ENCODE measurements at places on chromosomes 12 and 14.

GRCh38 chr12:9668161-9669018 lies 1.1 kb upstream of the CLEC2D start:
- DNase-seq: no peak

DNA sequence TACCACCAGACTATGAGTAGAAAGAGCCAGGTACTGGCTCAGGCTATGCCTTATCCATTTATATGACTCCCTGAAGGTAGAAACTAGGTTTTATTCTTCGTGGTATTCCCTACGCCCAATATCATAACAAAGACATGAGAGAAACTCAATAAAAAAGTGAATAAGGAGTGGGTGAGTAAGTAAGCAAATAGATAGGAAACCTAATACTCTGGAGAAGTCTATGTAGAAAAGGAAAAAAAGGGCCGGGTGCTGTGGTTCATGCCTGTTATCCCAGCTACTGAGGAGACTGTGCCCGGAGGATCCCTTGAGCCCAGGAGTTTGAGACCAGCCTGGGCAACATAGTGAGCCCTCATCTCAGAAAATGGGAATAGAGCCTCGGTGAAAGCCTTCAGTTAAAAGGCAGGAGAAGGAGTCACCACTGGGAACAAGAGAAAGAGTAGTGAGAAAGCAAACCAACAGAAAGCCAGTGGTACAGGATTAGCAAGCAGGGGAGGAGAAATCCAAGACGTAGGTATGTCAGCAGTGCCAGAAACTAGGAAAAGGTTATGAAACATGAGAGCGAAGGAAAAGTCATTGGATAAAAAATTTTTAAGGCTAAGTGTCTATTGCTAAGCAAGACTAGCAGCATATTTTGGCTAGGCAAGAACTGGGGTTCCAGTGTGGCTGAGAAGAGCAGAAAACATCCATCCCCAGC lies 6.0 kb upstream of the OR6J1 start:
- DNase-seq: no peak

DNA sequence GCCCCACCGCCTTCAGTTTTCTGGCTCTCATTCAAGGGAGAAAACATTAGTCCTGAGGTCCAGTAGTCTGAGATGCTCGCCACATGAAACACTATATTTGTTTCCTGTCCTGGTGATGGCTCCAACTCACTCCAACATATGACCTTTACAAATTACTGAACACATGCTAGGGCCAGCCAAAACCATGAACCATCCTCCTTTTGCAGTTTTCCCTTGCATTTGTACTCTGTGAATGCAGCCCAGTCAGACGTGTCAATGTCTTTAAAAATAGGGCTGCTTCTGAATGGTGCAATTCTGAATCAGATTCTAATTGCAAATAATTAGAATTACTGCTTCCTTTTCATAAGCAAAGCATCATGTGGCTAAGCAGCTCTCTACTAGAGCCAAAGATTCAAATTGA lies 36.0 kb downstream of the ADAMTS20 start:
- DNase-seq: no peak

- DNase-seq: no peak
Observed at GRCh38 chr14:56874375-56874774, 64.1 kb upstream of the OTX2 start.

- DNase-seq: no peak
Observed at GRCh38 chr12:106288101-106288493, 14.4 kb upstream of the TCP11L2 start.

DNA sequence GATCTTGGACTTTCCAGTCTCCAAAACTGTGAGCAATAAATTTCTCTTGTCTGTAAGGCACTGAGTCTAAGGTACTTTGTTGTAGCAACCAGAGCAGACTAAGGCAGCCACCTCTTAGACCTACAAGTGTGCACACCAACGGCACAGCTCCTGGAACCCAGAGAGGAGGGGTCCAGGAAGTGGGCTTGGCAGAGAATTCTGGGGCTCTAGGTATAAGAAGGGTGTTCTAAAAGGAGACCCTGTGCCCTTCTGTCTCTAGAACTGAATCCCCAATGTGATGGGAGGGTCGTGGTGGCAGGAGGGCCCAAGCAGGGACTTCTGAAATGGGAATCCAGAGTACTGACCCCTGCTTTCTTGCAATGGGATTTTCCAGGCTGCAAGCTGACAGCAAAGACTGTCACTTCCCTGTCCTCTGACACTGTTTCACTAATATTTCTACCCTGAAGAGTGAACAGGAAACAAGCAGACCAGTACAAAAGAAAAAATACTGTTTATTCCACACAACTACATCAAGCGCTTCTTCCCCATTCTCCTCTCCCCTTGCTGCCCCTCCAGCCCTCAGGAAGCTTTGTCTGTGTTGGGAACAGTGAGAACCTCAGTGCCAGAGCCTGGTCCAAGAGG lies 13.6 kb upstream of the TFCP2 start:
- no peak for DNase-seq

GRCh38 chr12:47071241-47071852 lies 8.1 kb upstream of the PCED1B start:
- no peak for DNase-seq

- DNase-seq: no peak
Observed at GRCh38 chr12:98154850-98155249, 360.5 kb upstream of the TMPO start.

GRCh38 chr12:68303850-68304249 lies 28.3 kb downstream of the MDM1 start:
- no peak for DNase-seq

Data from GM18507 (cell line).